D721Med (cell line): ENCODE measurements at places on chromosomes 6 and 20.

GRCh38 chr6:71239694-71240093, 48.9 kb upstream of the OGFRL1 start:
- DNase-seq, result no peak

DNA sequence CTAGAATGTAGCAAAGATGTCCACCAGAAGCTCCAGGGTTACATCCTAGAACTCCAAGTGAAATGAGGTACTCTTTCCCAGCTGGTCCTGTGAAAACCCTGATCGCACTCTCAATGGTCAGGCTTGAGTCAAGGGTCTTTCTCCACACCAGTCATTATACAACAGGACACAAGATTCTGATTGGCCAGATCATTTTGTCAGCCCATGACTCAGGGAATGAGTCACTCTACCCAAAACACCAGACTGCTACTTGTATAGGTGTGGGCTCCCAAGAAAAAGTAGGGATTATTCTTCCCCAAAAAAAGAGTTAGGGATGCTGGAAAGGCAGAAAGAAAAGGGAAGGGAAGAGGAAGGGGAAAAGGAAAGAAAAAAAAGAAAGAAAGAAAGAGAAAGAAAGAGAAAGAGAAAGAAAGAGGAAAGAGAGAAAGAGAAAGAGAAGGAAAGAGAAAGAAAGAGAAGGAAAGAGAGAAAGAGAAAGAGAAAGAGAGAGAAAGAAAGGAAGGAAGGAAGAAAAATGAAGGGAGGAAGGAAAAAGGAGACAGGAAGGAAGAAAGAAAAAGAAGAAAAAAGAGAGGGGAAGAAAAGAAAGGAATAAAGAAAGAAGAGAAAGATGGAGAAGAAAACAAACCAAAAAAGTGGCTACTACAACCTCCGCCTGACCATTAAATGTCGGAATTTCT, 30.5 kb downstream of the ANKEF1 start:
- DNase-seq, result no peak

DNA sequence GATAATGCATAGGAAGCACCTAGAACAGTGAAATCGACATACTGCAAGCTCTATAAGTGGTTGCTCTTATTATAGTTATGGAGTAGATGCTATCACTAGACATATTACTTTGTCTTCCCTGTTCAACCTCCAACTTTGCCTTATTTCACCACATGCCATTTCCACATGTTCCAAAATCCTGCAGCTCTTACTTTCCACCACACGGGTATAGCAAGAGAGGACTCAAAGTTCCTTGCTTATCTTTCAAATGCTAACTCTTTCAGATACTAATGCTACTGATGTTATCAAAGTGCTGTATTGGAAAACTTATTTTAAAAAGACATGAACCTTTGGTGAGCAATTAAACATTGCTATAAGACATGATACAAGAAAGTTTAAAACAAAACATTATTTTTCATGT, 1130.1 kb downstream of the HACE1 start:
- no peak for DNase-seq

GRCh38 chr6:100103194-100103593, 109.2 kb upstream of the MCHR2 start:
- DNase-seq, result no peak

DNA sequence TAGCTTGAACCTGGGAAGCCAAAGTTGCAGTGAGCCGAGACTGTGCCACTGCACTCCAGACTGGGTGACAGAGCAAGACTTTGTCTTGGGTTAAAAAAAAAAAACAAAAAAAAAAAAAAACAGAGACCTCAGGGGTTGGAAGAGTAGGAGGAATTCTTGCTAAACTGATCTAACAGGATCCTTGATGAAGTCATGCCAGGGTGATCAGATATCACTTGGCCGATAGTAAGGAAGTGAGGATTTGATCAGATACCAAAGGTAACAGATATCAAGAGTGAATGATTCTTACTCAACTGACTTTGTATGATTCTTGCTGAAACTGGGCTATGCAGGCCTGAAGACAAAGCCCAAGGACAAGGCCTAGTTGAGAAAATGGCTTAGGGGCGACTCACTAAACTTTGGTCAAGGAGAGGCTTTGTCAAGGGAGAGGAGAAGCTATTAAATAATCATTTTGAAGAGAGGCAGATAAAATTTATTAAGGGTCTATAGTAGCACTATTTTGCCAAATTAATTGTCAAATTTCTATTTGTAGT, 624.7 kb downstream of the UTRN start:
- no peak for DNase-seq

DNA sequence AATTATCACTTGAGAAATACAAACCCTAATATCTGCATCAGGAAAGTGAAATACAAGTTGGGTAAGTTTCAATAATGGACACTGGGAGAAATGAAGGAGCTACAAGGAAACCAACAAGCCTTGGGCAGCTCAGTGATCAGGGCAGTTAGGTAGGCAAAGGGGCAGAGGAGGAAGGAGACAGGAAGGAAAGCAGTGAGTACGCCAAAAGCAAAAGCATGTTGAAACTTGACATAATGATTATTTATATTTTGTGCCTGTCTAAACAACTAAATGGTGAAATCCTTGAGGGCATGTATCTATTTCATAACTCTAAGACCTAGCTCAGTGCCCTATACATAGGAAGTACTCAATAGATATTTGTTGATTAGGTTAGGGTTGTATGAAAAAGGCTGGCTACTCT, 23.3 kb downstream of the PXT1 start:
- DNase-seq, result no peak

DNA sequence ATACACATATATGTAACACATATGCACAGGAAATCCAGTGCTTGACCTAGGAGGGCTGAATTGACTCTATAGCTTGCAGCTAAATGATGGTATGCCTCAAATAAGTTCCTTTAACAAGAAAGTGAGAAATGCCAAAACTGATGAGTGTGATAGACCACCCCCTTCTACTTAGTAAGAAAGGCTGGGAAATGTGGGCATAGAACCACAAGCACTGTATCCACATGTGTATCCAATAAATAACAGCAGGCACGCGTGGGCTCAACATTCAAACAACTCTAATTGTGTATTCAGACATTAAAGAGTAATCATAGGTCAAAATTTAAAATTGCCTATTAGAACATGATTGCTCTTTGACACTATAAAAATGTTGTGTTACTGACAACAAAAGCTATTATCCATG, 54.1 kb downstream of the FAM83B start:
- no peak for DNase-seq

- DNase-seq, result no peak
These were observed 45.9 kb upstream of the SCGN start for GRCh38 chr6:25606151-25606550.

GRCh38 chr20:48709744-48710143, 118.1 kb downstream of the PREX1 start:
- no peak for DNase-seq

DNA sequence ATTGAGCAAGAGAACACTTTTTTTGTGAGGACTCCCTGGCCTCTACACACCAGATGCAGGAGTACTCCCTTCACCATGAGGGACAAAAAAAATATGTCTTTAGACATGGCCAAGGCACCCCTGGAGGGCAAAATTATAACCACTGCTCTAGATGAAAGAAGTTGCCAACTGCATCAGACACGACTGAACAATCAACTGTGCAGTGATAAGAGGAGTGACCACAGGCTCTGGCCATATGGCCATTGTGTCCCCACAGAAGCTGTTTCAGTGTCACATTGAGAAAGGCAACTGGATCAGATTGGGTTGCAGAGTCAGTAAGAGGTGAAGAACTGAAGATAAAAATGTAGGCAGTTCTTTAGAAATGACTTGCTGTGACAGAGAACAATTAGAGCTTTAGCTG, 85.7 kb downstream of the C6orf118 start:
- DNase-seq, result no peak

DNA sequence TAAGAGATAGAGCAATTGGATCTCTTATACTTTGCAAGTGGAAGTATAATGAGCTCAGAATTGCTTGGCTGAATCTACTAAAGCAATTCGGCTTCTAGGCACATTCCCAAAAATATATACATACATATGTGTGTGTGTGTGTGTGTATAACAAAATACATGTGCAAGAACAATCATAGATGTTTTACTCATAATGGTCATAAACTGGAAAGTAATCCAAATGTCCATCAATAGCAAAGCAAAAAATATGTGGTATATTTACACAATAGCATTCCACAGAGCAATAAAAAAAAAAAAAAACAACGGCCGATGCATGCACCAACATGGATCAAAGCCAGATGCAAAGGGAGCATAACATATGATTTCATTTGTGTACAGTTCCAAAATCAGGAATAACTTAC, 707.9 kb downstream of the RFPL4B start:
- DNase-seq, result no peak

GRCh38 chr20:62344782-62345181, 22.3 kb downstream of the LAMA5 start:
- no peak for DNase-seq

- DNase-seq, result no peak
These were observed 18.3 kb downstream of the BPIFB1 start for GRCh38 chr20:33301192-33301930.

DNA sequence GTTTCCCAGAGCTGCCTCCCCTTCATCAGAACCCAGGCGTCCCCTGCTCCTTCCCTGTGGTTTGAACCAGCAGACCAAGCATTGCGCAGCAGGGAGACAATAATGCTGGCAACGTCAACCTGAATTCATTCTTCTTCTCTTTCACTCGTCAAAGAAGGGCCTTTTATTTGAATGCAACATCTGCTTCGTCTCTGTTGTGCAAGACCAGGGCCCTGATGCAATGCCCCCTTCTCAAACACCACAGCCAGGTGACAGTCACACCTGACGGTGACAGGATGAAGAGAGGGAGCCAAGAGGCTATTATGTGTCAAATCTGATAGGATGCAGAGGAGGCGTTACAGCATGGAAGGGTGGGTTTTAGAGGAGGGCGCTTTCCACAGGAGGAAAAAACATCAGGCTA, 8.0 kb downstream of the INSM1 start:
- DNase-seq, result no peak

- DNase-seq, result no peak
These were observed 314.1 kb upstream of the SLC35B3 start for GRCh38 chr6:8749465-8749864.

- DNase-seq, result no peak
These were observed 1.2 kb downstream of the ABHD12 start for GRCh38 chr20:25389401-25389857.

DNA sequence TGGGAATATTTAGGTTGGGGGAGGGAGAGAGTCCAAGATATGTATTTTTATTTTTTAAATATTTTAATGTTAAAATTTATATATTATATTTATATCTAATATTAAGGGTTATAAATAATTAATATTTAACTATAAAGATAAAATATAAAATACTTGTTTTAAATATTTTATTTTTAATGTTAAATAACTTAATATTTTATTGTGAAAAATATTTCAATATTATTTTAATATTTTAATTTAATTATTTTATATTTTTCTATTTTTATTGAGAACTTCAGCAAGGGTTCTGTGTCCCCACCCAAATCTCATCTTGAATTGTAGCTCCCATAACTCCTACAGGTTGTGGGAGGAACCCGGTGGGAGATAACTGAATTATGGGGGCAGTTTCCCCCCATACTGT, 34.0 kb downstream of the PERP start:
- DNase-seq, result no peak

GRCh38 chr20:59559024-59559817, 45.1 kb upstream of the PHACTR3 start:
- DNase-seq, result no peak

- no peak for DNase-seq
These were observed 195.5 kb upstream of the FBXL4 start for GRCh38 chr6:99143108-99143861.

- no peak for DNase-seq
These were observed 18.9 kb downstream of the L3MBTL3 start for GRCh38 chr6:130037207-130037811.

GRCh38 chr6:160972111-160972510, 19.5 kb upstream of the MAP3K4 start:
- DNase-seq, result no peak

- no peak for DNase-seq
These were observed 36.3 kb upstream of the BLCAP start for GRCh38 chr20:37564016-37564387.

DNA sequence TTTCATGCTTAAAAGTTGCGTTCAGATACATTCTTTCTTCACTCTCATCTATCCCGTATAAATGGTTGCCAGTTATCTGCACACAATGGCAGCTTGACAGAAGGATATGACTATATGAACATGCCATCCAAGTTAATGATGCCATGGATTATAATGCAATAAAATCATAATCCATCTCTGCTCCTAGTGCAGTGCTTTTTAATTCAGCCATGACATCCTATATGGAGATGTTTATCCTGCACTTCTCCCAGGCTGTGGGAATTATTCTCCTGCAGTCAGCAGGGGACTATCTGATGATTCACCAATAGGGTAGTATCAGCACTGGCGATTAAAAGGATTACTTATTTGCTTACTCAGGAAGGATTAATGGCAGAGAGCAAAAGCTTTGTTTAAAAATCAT, 273.8 kb downstream of the SAMD5 start:
- DNase-seq, result peak; percentile 27

DNA sequence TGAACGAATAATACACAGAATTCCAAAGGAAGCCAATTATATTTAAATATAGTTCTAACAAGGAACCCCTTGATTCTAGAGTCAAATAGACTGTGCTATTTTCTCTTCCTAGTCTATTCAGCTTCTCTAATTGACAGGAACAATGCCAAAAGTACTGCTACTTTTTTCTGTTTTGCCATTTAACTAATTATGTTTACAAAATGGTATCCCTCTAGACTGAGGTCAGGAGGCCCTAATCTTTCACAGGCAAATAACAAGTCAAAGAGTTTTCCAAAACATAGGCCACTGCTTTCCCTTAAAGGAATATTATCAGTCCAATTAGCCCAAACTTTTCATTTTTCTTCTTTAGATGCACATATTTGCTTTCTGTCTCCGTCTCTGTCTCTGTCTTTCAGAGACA, 539.3 kb downstream of the RFPL4B start:
- no peak for DNase-seq

GRCh38 chr6:91562955-91563354, 976.1 kb upstream of the MAP3K7 start:
- DNase-seq, result no peak

GRCh38 chr6:170042596-170043118, 248.2 kb downstream of the DLL1 start:
- DNase-seq, result no peak

- DNase-seq, result no peak
These were observed 19.2 kb upstream of the KIAA1586 start for GRCh38 chr6:57027301-57027700.

DNA sequence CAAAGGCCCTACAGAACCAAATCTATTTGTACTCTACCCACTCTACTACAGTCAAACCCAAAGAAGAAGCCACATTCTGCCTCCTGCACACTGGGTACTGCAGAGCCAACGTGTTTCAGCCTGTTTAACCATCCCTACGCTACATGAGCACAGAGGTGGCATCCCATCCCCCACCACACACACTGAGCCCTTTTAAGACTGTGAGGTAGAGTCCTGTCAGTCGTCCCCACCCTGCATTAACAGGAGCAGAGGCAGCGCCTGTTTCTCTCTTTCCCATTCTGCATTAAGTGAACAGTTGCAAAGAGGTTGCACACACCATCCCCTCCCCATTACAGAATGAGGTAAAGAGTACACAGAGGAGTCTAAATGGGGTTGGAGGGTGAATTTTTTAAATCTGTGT, 5.2 kb upstream of the RSPH4A start:
- no peak for DNase-seq
